Testis (tissue), 5 donors: ENCODE measurements at places on chromosomes 2 and 18. TPM values are rescaled to one million over a fixed set of nuclear protein-coding genes. Genes with fewer than 3 reads are reported as not detected.

- DNase-seq, result peak; percentile 52
- no peaks in the 10 kb centered on the region for H3K36me3 ChIP-seq
- peaks cover 8% of the 10 kb centered on the region for H3K4me1 ChIP-seq
- H3K27me3 ChIP-seq, result no peaks in the 10 kb centered on the region
Observed at GRCh38 chr18:34647251-34647650, 62.8 kb upstream of the DTNA start.

GRCh38 chr18:29664278-29665036 is 1378.1 kb downstream of the DSC3 start:
- no peak for DNase-seq
- H3K4me3 ChIP-seq, result no peak overlapping the region
- H3K36me3 ChIP-seq, result no peaks in the 10 kb centered on the region
- no peaks in the 10 kb centered on the region for H3K4me1 ChIP-seq

GRCh38 chr2:14188446-14188845 is 444.1 kb upstream of the LRATD1 start:
- H3K4me3 ChIP-seq, result no peak overlapping the region
- no peak for DNase-seq
- H3K36me3 ChIP-seq, result no peaks in the 10 kb centered on the region
- H3K27me3 ChIP-seq, result no peaks in the 10 kb centered on the region
- no peaks in the 10 kb centered on the region for H3K4me1 ChIP-seq

DNA sequence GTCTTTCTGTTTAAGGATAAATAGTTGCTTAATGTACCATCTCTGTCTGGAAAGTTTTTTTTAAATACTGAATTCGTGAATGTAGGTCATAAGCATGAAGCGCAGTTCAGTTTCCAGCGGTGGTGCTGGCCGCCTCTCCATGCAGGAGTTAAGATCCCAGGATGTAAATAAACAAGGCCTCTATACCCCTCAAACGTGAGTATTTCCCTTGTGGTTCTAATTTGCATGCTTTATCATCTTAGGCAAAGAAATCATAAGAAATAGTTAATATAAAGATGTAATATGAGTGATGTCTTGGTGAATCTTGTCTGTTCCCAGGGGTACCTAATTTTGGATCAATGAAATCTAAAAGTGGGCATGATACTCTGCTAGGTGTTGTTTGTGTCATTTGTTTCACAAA is 1.5 kb downstream of the NDC80 start:
- peaks cover 12% of the 10 kb centered on the region for H3K4me1 ChIP-seq
- H3K4me3 ChIP-seq, result no peak overlapping the region
- H3K36me3 ChIP-seq, result no peaks in the 10 kb centered on the region
- DNase-seq, result no peak

GRCh38 chr18:58088691-58089065 is 44.7 kb downstream of the NEDD4L start:
- no peaks in the 10 kb centered on the region for H3K4me1 ChIP-seq
- no peak overlapping the region for H3K27ac ChIP-seq
- no peaks in the 10 kb centered on the region for H3K36me3 ChIP-seq
- no peak for DNase-seq

GRCh38 chr2:29273685-29274611 is 158.7 kb downstream of the CLIP4 start:
- peaks cover 4% of the 10 kb centered on the region for H3K4me1 ChIP-seq
- no peaks in the 10 kb centered on the region for H3K27me3 ChIP-seq
- no peak for DNase-seq

GRCh38 chr18:59704146-59704545 is 6.9 kb upstream of the CCBE1 start:
- no peaks in the 10 kb centered on the region for H3K4me1 ChIP-seq
- H3K27me3 ChIP-seq, result no peaks in the 10 kb centered on the region
- H3K4me3 ChIP-seq, result no peak overlapping the region
- H3K36me3 ChIP-seq, result no peaks in the 10 kb centered on the region
- no peak for DNase-seq

DNA sequence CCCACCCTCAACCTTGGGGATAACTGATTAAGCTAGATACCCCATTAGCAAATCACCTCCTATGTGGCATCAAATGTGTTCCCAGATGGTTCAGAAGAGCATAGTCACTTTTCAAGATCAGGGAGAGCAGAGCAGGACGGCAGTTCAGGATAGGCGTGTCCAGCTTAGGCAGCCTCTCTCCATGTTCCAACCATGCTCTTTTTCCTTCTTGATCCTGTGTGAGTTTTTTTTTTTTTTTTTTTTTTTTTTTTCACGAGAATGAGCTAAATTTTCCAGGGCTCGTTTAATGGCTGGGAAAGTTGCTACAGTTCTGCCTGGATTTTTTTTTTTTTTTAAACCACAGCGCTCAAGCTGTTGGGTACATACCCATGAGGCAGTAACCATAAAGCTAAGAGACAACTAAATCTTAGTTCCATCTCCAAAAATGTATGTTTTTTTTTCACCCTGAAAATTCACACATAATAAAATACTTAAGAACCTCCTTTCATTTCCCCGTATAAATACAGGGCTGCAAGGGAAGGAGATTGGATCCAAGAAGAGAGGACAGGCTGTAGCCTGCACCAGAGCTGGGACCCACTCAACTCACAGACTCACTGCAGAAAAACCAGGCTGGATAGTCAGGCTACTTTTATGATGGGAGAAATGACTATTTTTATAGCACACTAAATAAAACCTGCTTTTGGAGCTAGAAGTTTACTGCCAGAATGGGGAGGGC is 244.3 kb downstream of the SETBP1 start:
- no peak overlapping the region for H3K4me3 ChIP-seq
- H3K27me3 ChIP-seq, result no peaks in the 10 kb centered on the region
- no peaks in the 10 kb centered on the region for H3K4me1 ChIP-seq
- no peaks in the 10 kb centered on the region for H3K36me3 ChIP-seq
- DNase-seq, result no peak
- peak overlapping the region; percentile 66 for H3K27ac ChIP-seq

DNA sequence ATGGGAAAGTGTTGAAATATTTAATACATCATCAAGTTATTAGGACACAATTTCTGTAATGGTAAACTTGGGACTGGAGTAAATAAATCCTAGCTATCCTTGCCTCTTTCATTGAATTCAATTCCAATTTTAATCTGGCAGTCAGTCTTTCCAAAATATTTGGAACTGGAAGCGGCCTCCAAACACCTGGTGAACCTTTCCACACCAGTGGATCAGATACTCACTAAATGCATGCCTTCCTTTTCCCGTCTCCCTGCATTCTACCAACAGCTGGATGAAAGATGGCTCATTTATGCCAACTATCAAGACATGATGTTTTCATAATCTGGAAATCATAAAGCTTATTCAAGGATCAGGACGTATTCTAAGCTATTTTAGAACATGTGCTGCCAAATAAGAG is 488.2 kb upstream of the SPHKAP start:
- H3K27me3 ChIP-seq, result no peaks in the 10 kb centered on the region
- DNase-seq, result no peak
- no peaks in the 10 kb centered on the region for H3K36me3 ChIP-seq
- no peak overlapping the region for H3K27ac ChIP-seq

DNA sequence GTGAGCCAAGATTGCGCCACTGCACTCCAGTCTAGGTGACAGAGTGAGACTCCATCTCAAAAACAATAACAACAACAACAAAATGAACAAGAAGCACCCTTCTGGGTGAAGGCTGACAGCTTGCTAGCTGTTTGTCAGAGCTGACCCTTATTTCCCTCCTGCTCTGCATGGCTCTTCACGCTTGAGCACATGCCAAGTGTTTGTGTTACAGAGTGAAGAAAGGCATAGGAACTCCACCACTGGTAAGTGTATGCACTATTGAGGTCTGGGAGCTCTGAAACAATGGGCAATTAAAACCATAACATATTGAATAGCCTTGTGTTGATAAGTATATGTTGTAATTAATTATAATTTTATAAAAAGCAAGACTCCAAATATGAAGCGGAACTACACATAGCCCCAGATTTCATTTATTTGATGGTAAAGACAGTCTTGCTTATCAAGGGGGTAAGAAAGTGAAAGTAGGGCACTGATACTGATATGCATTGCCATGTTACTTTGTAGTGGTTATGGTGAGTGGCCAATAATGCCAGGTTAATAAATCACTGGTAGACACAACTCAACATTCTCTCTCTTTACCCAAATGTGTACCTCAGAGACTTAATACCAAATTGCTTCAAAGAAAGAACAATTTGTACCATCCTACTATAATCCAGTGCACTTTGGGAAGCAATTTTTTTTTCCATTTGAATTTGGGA is 163.4 kb downstream of the VWC2L start:
- no peaks in the 10 kb centered on the region for H3K4me1 ChIP-seq
- H3K27ac ChIP-seq, result no peak overlapping the region
- no peaks in the 10 kb centered on the region for H3K36me3 ChIP-seq

DNA sequence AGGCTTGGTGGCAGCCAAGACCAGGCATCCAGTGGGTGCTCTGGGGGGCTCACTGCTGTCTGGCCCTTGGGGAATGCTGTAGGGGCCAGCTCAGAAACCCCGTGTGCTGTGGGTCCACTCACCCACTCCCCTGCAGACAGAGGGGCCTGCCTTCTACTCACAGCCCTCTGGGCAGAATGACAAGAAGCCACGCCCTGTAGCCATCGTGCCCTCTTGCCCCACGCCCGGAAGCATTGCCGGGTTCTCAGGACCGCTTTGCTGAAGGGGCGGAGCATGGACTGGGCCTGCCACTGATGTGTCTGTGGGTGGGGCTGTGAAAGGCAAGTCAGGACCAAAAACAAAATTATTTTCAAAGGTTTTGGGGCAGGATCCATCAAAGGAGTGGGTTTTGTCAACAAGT is 27.8 kb downstream of the GLI2 start:
- no peak overlapping the region for H3K4me3 ChIP-seq
- no peak for DNase-seq
- peaks cover 67% of the 10 kb centered on the region for H3K4me1 ChIP-seq
- H3K27me3 ChIP-seq, result no peaks in the 10 kb centered on the region
- H3K27ac ChIP-seq, result no peak overlapping the region
- H3K36me3 ChIP-seq, result no peaks in the 10 kb centered on the region

CYRIA gene
- total RNA-seq, result 2.6 TPM

CNGA3 gene
- 0.63 TPM for total RNA-seq

RBM45 gene
- total RNA-seq, result 26.8 TPM

ADD2 gene
- 5.1 TPM for total RNA-seq

MYCN gene
- 6.9 TPM for total RNA-seq

UXS1 gene
- 76.6 TPM for total RNA-seq
